ENCODE measurements at places on chromosomes 12 and 14.
A peak's percentile ranks its signal among the peaks of the same experiment; 100 is the strongest.

GRCh38 chr12:4506870-4507269 lies 31.8 kb upstream of the RAD51AP1 start:
- DNase-seq = no peak

- DNase-seq = no peak
Measured at GRCh38 chr14:21072031-21072473, 1.9 kb downstream of the ARHGEF40 start.

DNA sequence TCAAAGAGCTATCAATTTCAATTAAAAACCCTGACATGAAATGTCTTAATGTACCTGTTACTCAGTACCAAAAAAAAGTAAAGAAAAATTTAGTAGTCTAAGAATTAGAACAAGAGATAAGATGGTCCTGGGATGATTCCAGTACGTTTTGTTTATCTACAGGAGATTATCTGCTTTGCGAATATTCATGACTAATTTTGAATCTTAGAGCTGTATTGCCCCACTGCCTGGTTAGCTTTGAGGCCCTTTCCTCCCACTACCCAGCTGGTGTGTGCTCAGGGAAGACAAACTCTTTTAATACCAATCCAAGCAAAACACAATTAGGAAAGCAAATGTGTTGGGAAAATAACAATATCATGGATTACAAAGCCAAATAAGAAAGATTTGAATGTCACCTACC lies 263.5 kb downstream of the FOXG1 start:
- no peak for DNase-seq

- DNase-seq = no peak
Measured at GRCh38 chr12:120928864-120929652, 24.9 kb upstream of the SPPL3 start.

- DNase-seq = peak; percentile 14
Measured at GRCh38 chr12:34033628-34034296, 11.5 kb downstream of the ALG10 start.

- no peak for DNase-seq
Measured at GRCh38 chr14:103273145-103273744, 60.8 kb upstream of the EIF5 start.

- no peak for DNase-seq
Measured at GRCh38 chr12:27012239-27012981, 1.8 kb downstream of the TM7SF3 start.

GRCh38 chr12:32159381-32159780 lies 52.7 kb downstream of the BICD1 start:
- DNase-seq = no peak

DNA sequence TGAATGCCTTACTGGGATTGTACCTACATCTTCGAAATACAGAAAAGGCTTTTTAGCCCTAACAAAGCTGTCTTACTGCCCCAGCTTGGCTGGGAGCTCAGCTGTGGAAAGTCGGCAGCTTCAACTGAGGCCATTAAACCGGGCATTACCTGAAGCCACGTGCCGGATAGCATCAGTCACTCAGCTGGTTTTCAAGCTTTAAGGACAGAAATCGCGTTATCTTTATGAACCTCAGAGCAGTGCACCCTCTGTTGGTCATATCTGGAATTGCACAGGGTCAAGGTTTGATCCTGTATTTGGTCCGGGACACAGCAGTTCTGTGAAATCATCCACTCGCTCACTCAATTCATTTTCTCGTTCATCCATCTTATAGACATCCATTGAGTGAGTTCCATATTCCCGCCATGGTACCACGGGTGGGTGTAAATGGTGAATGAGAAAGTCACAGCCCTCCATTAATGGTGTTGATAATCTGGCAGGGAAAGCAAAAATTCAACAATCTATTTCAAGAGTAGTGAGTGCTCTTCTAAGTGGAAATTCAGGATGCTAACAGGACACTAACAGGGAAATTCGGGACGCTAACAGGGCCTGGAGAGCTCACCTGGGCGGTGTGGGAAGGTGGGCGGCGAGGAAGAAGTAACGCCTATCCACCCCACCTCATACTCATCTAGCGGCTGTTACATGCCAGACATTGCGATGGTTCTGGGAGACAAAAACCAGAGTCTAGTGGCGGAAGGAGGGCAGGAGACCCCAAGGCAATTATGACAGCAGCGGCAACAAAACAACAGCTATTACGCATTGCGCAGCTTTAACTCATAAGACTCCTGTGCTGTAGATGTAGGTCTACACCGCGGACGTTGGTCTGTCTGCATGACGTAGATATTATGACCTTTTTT lies 60.6 kb upstream of the TCL1A start:
- peak; percentile 19 for DNase-seq
